Umbilical cord (tissue), 2 donors: ENCODE measurements at places on chromosomes 16 and 17. TPM values are rescaled to one million over a fixed set of nuclear protein-coding genes. Genes with fewer than 3 reads are reported as not detected.

GRCh38 chr17:7705269-7706255 lies 560 bp downstream of the EFNB3 start:
- DNase-seq, result peak; percentile 65

DNA sequence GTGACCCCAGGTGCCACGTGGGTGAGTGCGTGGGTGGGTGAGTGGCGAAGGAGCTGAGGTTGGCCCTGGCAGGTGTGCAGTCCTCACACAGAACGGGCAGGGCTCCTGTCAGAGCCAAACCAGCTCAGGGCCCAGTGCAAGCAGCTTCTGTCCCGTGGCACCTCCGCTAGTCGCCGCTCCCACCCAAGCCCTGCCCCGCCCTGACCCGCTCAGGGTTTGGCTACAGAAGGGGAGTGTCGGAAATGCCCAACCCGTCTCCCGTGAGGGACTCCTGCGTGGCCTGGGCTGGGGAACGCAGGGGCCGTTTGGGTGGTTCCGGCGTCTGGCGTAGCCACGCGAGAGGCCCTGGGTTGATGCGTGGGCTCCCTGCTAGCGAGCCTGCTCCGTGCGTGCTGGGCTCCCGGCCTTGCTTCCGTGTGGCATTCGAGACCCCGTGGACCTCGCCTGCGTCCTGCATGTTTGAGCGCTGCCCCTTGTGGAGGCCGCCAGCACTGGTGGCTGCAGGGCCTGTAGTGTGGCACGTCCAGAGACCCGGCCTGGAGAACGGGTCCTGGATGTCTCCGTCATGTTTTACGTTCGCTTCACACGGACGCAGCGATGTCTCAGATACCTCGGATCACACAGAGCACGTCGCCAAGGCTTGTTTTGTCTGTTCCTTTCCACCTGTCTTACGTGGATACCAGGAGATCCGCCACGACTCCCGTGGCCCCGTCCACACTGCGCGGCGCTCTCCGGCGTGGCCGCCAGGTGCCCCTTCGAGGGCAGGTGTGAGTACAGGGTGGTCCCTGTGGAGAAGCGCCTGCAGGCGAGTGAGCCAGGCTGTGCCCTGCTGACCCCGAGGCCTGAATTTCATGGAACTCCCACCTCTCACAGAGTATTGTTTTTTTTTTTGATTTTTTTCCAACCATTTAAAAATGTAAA lies 10.2 kb downstream of the CAPN15 start:
- no peak for DNase-seq

- no peak for DNase-seq
These were observed 235.7 kb downstream of the STX8 start for GRCh38 chr17:9339958-9340357.

DNA sequence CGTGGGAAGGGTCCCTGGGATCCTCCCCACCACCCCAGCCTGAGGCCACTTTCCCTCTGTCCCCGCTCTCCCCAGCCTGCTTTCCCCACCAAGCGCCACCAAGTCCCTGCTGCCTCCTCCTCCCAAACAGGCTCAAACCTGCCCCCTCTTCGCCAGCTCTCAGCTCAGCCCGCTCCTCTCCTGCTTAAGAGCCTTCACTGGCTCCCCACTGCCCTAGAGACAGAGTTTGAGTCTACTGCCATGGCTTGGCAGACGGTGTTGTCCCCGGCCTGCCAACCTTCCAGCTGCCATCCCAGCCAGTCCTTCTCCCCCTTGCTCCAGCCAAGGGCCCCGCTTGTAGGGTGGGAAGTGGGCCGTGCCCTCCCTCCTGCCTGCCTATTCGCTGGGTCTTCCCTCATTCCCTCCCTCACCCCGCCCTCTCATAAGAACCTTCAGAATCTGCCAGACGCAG lies 11.1 kb downstream of the IL4R start:
- no peak for DNase-seq

PRR35 gene
- total RNA-seq, result not detected
